ENCODE measurements at places on chromosomes 16 and 17.
A peak's percentile ranks its signal among the peaks of the same experiment; 100 is the strongest.

- no peak for DNase-seq
Measured at GRCh38 chr16:379183-379960, 2.4 kb downstream of the PGAP6 start.

DNA sequence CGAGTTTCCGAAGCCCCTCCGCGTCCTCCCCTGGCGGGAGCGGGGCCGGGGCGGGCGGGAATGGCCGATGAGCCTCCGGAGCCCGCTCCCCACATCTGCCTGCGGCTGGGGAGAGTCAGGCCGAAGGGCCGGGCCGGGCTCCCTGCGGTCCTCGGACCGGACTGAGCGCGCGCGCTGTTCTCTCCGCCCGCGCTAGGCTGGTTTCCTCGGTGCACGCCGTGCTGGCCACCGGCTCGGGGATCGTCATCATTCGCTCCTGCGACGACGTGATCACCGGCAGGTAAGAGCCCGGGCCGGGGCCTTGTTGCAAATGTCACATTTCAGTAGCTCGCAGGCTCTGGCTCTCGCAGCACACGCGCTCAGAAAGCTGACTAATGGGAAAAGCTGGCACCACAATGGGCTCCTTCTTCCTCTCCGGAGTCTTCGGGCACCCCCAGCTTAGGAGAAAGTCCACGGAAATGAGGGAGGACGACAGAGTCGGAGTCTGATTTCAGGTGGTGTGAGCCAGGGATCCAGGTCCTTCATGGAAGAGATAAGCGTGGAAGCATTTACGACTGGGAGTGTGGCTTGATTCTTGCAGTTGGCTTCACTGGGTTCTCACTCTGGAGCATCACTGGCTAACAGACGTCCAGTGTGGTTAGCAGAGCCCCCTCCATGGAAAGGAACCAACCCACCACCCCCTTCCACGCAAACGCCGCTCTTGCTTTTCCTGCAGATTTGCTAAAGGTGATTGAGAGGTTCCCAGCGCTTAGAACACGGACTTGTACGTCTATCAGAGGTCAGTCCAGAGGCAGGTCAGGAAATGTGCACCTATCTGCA lies 715 bp downstream of the TLCD3A start:
- DNase-seq = peak; percentile 20

GRCh38 chr16:26901983-26902382 lies 164.7 kb upstream of the C16orf82 start:
- DNase-seq = no peak

- no peak for DNase-seq
Measured at GRCh38 chr17:59341922-59342321, 10.5 kb downstream of the YPEL2 start.

DNA sequence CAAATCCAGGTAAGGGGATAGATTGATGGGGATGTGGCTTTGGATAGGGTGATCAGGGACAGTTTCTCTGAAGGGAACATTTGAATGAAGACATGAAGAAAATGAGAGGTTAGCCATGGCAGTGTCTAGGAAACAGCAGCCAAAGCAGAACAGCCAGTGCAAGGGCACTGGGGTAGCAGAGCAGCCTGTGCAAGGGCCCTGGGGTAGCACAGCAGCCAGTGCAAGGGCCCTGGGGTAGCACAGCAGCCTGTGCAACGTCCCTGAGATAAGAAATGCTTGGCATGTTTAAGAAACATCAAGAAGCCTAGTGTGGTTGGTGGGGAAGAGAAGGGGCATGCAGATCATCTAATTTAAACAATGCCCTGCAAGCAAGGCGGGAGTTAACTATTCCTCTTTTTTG lies 128.5 kb downstream of the IRX5 start:
- no peak for DNase-seq

Measured in fibroblast of pulmonary artery (primary cell).